ENCODE measurements at places on chromosomes 12 and 14.

DNA sequence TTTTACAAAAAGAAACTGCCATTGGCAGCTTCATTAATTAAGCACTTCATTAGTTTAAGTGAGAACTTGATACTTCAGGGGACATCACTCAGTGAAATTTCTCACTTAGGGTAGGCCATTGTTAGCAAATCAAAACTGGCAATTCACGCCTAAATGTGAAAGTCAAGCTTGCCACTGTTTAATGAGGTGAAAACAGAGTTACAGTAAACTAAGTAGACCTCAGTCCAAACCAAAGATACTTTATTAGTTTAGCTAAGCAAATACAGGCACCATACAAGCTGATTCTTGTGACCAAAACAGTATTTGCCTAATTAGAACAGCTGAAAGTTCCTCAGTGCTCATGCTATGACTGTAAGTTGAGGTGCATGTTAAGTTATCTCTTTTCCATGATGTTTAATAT is 176.5 kb upstream of the CPNE8 start:
- no peak for DNase-seq

GRCh38 chr14:63542231-63542999 is 762 bp downstream of the PPP2R5E start:
- DNase-seq: no peak

DNA sequence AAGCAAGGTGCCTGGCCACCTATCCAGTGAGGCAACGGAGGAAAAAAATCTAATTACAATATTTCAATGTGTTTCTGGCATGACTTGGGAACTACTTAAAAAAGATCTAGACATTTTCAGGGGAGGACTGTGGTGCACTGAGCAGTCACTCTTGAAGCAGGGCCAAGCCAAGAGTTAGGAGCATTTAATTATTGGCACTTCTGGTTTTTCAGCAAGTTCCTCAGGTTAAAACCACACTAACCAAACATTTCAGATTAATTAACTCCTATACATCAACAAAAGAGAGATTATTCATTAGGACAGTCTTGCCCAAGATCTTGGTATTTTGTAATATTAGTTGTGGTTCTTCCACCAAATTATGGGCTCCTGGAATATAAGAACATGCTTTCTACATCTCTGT is 25.6 kb downstream of the PRKAB1 start:
- no peak for DNase-seq

- DNase-seq: no peak
Measured at GRCh38 chr12:88570103-88570502, 10.2 kb downstream of the KITLG start.

DNA sequence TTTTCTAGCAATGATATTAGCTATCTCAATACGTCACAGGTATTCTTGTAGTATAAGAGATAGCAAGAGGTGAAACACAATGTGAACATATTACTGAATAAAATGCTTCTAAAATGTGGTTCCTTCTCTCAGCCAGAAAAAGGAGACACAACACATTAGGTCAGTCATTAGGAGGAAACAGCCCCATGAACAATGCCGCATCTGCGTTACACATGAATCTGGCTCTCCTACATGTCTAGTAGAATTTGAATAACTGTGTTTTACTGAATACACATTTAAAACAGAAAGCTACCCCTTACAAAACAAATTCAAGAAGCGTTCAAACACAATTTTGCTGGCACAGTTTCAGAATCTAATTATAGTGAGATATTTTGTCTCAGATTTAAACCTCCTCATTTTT is 51.6 kb downstream of the EFCAB11 start:
- no peak for DNase-seq

DNA sequence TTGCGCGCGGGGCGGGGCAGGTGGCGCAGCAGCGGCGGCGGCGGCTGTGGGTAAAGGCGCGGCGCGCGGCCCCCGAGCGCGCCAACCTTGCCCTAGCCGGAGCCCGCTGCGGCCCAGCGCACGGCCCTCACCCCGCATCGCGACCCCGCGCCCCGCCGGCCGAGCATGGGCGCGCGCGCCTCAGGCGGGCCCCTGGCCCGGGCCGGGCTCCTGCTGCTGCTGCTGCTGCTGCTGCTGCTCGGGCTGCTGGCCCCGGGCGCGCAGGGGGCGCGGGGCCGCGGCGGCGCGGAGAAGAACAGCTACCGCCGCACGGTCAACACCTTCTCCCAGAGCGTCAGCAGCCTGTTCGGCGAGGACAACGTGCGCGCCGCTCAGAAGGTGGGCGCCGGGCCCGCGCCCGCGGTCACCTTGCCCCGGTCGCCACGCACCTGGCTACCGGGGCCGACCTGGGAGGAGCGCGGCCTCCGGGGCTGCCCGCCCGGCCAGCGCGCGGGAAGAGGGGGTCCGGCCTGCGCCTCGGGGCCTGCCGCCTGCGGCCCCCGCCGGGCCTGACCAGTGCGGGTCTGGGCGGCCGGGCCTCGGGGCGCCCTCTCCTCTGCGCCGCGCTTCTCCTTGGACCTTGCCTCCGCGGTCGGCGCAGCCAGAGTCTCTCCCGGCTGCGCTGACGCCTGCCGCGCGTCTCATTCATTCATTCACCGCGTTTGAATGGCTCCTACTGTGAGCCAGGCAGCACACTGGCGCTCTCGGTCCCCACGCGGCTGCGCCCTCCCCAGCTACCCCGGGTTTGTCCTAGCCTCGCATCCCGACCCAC is at the start of gene BRI3BP:
Gene BRI3BP, plus strand, starts transcription at position 20 of the 811 bp plus-strand sequence. Its CDS starts 146 bp downstream, at position 166.
- no peak for DNase-seq

GRCh38 chr14:80212023-80212397 is 706 bp upstream of the DIO2 start:
- no peak for DNase-seq

DNA sequence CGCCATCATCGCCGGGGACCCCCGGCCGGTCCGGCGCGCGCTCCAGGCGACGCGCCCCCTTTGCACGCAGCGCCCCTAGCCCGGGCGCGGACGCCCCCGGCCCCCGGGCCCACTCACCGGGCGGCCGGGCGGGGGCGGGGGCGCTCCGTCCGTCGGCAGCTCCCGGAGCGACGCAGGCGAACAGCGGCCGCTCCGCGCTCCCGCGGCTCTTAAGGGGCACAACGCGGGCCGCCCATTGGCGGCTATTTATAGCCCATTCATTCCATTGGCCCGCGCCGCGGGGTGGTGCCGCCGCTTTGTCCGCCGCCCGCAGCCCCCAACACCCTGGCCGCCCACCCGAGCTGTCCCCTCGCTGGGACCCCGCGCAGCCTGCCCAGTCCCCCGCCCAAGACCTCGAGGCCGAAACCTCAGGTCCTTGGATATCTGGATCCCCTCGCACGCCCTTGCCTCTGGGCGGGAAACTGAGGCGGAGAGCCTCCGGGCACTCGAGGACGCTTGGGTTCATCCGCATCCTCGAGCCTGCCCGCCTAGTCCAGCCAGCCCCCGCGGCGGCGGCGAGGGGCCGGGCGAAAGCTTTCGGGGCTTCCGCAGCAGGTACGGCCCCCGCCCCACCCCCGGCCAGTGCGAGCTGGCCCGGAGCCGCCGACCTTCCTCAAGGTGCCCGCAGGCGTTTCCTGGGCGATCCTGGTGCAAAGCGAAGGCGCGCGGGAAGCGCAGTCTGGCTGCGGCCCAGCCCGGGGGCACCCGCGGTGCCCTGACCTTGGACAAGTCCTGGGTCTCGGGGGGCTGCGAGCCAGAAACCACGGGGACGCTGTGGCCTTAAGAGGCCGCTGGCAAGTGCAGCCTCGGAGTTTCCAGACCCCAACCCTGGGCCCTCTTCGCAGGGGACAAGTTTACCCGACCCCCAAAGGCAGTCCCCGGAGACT is at the start of gene CKB:
Gene CKB, minus strand, starts transcription at position 182 of the 926 bp plus-strand sequence. CDS start 337 bp downstream, outside the sequence.
- DNase-seq: no peak

GRCh38 chr12:103824290-103824689 is 16.7 kb downstream of the NT5DC3 start:
- no peak for DNase-seq

- no peak for DNase-seq
Measured at GRCh38 chr14:24082411-24083080, 11.2 kb downstream of the CPNE6 start.

GRCh38 chr14:68783408-68784225 is 9.2 kb downstream of the ZFP36L1 start:
- DNase-seq: no peak

GRCh38 chr14:104194716-104195115 is 56.3 kb downstream of the KIF26A start:
- no peak for DNase-seq

DNA sequence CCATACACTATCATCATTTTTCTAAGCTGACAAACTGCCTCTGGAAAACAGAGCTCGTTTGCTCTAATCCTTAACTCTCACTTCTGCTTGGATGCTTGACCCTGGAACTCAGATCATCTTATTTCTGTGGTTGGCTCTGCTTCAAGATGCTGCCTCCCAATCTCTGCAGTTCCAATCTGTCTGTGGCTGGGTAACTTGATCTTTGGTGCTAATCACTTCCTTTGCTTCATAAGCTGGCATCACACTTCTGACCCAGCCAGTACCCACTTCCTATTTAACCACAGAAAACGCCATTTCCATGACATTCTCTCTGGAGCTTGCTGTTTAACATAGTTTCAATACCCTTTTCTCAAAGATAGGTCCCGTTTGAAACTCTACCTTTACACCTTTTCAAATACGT is 254.2 kb downstream of the ACSS3 start:
- DNase-seq: no peak

GRCh38 chr14:36512585-36513003 is 7.4 kb downstream of the NKX2-1 start:
- no peak for DNase-seq

DNA sequence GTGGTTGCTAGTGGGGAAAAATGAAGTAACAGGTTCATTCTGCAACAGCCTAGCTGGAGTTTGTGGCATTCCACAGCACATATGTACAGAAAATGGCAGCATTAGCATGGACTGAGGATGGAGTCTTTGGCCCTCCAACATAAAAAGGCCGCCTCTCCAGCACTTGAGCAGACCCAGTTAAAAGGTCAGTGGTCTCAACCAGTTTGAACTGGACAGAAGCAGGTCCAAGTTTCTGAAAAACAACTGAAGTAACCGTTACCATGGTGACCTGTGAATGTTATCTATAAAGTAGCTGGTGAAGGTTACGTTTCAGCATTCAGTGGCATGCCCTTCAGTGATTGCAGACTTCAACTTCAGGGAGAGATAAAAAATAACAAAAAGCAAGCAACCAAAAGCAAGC is 34.1 kb upstream of the OR10AD1 start:
- DNase-seq: no peak

DNA sequence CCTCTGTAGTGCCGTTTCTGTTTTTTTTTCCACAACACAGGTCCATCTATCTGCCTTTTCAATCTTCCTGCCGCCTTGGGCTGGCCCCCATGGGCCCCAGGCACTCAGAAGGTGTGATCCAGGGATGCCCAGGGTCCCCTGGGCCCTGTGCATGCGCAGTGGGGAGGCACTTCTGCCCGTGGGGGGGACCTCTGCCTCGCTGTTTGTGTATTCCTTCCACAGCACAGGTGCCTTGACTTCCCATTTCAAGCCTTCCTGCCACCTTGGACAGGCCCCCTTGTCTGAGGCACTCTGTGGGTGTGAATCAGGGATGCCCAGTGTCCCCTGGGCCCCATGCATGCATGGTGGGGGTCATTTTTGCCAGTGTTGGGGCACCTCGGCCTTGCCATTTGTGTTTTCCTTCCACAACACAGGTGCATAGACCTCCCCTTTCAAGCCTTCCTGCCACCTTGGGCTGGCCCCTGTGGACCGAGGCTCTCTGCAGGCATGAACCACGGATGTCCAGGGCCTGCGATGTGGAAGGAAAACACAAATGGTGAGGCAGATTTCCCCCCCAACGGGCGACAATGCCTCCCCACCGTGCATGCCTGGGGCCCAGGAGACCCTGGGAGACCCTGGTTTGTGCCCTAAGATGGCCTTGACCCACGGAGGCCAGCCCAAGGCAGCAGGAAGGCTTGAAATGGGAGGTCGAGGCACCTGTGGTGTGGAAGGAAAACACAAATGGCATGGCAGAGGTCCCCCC is 366.5 kb downstream of the ALG10 start:
- no peak for DNase-seq

- DNase-seq: no peak
Measured at GRCh38 chr12:93009533-93009932, 80.4 kb upstream of the EEA1 start.

Data from CD4-positive, alpha-beta T cell treated with Interleukin-15 for 4 hours (primary cell).